ENCODE measurements at places on chromosomes 12 and 14. TPM values are rescaled to one million over a fixed set of nuclear protein-coding genes. Genes with fewer than 3 reads are reported as not detected.

The KRT83 gene
- not detected for total RNA-seq

The SLC25A21 gene
- total RNA-seq: 1.3 TPM

The PMEL gene
- total RNA-seq: 1.3 TPM

The AQP2 gene
- total RNA-seq: 0.17 TPM

The LBHD2 gene
- total RNA-seq: not detected

The FBRSL1 gene
- 53.9 TPM for total RNA-seq

The PPM1H gene
- total RNA-seq: 3.2 TPM

The ARF6 gene
- total RNA-seq: 34.6 TPM

The CDCA3 gene
- not detected for total RNA-seq

The RAD9B gene
- total RNA-seq: 2.3 TPM

The SCN8A gene
- total RNA-seq: 0.09 TPM

The CD27 gene
- not detected for total RNA-seq

The CLEC4D gene
- total RNA-seq: not detected

The SSPN gene
- total RNA-seq: 107 TPM

The ADCY6 gene
- total RNA-seq: 125 TPM

The FSCB gene
- total RNA-seq: not detected

The CCDC198 gene
- total RNA-seq: not detected

The PMCH gene
- not detected for total RNA-seq

The ARHGEF25 gene
- total RNA-seq: 16.8 TPM

The TC2N gene
- total RNA-seq: 14.7 TPM

The PIP4P1 gene
- 23.7 TPM for total RNA-seq
